ENCODE measurements at places on chromosomes 5 and 9.
A peak's percentile ranks its signal among the peaks of the same experiment; 100 is the strongest.

DNA sequence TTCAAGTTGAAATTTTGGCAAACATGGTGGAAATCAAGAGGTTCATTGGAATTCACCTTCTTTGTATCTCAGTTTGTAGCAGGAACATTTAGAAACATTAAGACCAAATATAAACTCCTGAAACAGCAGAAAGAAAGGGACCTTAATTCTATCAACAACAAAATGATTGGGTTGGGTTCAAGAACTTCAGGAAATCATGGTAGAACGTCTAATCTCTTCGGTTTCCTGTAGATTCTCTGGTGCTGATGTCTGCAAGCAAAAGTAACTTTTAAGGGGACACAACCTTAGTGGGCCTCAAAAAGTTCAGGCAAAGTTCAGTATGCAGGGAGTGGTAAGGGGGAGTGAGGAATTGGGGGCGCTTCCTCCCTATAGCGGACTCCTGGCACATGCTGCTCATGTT is 3.4 kb downstream of the IL33 start:
- no peak for DNase-seq

- no peak for DNase-seq
These were observed 19.4 kb upstream of the MED10 start for GRCh38 chr5:6397536-6398269.

DNA sequence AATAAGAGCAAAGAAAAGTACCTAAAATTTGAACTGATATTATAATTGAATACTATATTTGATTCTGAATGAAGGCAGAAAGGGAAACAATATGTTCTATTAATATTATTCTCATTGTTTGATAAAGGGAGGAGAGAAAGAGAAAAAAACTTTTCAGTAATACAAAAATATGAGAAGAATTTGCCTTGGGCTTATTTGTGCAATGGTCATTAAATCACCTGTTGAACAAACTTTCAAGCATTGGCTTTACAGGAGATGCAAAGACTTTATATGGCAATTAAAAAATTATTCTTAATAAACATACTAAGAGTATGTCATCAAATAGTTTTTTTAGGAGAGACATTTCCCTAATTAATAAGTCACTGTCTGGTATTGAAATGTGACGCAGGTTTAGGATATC is 85.0 kb downstream of the CSNK1G3 start:
- DNase-seq, result no peak

DNA sequence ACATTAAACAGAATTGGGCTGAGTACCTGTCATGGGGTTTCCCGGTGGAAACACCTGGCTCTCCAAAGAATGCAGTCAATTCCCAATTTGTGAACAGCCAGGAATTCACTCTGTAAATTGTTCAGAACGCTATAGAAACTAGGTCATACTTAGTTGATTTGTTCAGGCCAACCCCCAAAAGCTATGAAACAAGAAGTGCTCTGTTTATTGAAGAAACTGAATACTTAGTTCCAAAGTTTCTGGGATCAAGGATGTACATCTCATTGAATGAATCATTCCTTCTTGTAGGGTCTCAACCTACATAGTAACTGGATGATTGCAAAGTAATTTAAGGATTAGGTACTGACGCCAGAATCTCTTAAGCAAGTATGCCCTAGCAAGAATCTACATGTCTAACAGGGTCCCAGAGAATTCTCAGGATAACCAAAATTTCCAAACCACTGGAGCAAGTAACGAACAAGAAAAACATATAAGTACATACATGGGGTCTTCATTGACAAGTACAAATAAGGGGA is 659 bp upstream of the TUSC1 start:
- no peak for DNase-seq

DNA sequence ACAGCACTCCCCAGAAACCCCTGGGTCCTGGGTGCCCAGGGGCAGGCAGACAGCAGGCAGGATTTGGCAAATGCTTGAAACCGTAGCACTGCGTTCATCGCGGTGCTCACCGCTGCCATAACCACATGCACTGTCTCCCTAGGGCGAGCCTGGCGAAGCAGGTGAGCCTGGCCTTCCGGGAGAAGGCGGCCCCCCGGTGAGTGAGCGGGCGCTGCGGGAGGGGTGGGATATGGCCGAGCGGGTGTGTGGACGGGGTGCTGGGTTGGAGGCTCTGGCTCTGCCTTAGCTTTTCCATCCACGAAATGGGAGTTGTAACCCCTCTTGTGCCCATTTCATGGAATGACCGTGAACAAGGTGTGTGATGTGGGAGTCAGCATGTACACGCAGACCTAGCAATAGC is 66.8 kb upstream of the FCN2 start:
- DNase-seq, result no peak

DNA sequence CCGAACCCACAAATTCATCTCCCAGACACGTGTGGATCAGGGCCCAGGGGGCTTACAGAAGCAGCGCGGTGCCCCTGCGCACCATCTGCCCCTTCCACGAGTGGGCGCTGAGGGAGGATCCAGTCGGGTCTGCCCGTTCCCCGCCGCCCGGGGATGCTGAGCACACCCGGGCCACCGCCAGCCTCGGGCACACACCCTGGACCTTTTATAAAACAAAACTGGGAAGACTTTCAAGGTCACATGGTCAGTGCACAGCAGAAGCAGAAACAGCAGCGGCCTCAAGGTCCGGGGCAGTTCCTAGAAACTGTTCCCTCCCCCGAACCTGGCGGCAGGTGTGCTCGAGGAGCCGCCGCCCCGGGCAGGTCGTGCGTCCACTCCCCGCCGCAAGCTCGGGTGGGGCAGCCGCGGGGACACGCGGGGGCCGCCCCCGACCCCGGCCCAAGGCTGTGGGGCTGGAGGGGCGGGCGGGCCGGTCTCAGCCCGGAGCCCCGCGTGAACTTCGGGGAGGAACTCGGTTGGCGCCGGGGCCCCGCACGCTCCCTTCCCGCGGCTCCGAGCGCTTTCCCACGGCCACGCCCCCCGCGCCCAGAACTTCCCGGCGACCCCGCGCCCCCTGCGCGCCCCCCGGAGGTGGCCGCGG is 633 bp upstream of the PPP1R26 start:
- DNase-seq, result no peak

DNA sequence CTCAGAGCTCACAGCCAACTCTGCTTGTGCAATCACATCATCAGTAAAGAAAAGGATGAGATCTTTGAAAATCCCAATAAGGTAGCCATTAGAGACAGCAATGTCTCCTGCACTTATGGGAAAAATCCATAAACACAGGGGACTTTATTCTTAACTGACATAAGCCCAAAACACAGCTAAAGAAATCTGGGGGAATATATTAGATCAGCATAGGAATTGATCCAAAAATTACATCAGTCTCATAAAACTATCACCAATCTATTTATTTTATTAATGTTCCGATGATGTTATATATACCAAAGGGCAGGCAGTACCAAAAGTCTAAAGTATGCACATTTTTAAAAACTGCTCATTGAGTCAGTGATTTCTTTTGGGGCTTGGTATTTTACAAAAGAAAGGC is 6.9 kb downstream of the MRPS27 start:
- no peak for DNase-seq

DNA sequence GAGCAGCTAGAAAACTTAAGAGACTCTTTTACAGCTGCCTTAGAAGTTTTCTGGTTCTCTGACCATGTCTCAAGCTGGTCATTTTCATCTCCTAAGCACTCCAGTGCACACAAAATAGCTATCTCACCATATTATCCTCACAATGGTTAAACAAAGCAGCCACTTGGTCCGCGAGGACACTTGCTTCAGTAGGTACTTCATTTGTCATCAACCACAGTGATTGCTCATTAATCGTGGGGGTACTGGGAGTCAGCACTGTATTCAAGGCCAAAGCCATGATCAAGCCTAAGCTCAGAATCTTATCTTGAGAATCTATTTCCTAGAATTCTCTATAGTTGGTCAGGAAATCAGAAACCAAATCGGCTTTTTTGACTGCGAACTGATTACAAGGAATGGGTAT is 2.9 kb downstream of the ARL14EPL start:
- no peak for DNase-seq

DNA sequence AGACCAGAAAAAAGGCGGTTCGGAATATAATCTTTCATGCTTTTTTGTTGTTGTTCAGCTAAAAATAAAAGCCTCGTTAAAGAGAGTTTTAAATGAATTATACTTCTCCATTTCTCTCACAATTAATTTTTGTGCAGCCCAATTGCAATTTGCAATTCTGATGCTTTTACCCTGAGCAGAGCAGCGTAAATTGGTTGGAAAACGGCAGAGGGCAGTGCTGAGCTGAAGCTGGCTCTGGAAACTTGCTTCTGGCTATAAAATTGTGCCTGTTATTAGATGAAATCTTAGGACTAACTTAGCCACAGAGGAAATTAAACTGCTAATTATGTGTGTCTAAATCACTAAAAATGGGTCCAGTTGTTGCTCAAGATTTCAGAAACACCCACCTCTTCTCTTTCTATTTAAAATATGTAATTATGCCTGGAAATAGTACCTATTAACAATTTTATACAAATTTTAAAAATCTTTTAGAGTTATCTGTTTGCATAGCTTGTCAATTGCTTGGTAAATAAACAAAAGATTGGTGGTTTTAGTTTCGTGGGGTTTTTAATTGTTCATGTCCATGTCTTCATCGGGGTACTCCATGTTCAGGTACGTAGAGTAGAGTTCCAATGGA is 441.8 kb upstream of the TLE4 start:
- peak; percentile 40 for DNase-seq

DNA sequence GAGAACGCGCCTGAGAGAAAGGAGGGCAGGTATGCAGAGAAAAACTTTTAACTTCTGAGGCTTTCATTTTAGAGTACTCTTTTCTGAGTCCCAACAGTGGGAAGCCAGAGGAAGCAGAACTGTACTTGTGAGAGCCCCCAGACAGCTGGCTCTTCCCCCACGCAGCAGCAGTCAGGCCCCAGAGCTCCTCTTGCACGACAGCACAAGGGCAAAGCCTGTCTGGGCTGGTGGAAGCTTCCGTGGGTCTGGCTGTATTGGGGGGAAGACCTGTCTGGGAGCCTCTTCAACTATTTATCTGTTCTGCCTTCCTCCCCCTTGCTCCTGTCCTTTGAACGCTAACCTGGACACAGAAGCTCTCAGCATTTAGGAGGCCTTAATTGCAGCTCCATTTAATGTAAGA is 68.2 kb downstream of the THBS4 start:
- DNase-seq, result no peak

DNA sequence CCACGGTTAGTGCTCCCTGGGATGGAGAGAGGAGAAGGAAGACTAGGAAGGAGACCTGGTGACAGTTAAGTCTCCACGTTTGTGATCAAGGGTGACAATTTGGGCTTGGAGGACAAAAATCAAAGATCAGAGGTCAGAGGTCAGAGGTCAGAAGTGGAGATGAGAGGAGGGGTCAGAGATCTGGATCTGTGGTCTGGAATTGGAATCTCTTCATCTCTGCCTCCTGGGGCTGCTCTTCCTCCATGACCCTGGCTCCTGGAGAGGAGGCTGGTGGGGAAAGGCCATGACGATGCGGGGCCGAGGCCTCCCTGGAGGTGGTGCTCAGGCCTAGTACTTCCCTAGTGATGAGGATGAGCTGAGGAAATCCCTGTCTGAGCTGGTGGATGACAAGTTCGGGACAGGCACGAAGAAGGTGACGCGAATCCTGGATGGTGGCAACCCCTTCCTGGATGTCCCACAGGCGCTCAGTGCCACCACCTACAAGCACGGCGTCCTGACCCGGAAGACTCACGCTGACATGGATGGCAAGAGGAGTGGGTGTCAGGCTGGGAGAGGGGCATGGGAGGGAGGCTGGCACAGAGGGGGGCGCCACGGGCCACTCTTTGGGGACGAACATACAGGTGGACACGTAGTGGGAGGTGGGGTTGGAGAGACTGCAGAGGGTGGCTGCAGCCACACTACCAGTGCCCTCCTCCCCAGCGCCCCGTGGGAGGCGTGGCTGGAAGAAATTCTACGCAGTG is 41.0 kb downstream of the PSD2 start:
- no peak for DNase-seq

- no peak for DNase-seq
These were observed 71.6 kb downstream of the ERCC6L2 start for GRCh38 chr9:95947118-95947517.

- DNase-seq, result no peak
These were observed 76.9 kb upstream of the NEURL1B start for GRCh38 chr5:172564188-172564587.

DNA sequence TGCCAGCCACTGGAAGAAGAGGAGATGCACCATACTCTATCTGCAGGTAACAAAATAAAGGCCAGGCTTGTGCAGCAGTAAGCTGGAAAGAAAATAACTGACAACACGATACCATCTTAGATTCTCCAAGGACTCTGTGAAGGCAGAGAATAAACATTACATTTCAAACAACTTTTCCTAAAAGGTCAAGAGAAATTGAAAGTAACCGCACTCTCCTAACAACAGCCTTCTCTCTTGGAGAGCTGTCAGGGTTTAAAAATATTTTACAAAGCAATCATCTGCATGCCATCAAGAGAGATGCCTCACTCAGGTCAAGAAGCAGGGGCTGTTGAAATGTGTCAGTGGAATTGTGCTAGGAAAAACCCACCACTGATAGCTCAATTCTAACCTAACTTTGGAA is 13.5 kb upstream of the TTLL11 start:
- DNase-seq, result no peak

- no peak for DNase-seq
These were observed 9.3 kb upstream of the EDIL3 start for GRCh38 chr5:84393969-84394368.

DNA sequence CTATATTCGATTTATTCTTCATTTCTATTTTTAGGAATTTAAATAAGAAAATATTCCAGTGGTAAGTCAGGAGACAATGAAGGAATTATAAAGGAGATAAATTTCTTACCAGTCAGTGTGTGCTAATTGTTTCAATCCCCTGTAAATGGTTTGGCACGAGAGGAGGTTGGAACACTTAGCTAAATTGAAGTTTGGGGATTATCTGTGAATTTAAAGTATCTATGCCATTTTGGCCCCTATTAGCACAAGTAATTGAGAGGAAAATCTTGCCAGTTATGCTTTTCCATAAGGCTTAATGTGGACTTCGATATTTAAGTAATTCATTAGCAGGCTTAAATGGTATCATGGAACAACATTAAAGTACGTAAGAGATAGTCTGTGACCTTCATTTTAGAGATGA is 860.8 kb downstream of the PTPRD start:
- DNase-seq, result no peak

DNA sequence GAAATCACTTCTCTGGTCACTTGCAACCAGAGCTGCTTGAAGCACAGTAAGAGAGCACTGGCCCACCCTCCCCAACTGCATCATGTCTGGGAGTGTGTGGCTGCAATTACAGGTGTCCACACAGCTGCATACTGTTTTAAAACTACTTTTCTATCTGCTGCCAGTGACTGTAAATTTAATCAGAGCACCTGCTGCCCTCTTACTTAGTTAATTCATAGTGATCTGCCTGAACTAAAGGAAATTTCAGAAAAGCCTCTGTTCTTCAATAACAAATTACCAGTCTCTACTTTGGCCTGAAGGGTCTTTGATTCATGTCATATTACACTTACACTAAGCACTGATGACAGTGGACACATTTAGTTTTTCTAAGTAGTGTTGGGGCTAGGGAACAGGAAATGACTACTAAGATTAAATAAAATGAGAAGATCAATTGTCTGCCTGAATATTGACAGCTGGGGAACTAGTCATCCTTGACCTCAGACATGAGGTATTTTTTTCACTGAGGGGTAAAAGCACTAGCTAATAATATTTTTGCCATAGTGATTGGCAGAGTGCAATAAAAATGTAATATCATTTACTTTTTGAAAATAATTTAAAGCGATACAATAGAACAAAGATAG is 788.9 kb upstream of the GRAMD2B start:
- DNase-seq, result no peak

GRCh38 chr5:68187268-68188055 is 28.1 kb upstream of the PIK3R1 start:
- DNase-seq, result no peak
